ENCODE measurements at places on chromosomes 2 and 18.
A peak's percentile ranks its signal among the peaks of the same experiment; 100 is the strongest.

DNA sequence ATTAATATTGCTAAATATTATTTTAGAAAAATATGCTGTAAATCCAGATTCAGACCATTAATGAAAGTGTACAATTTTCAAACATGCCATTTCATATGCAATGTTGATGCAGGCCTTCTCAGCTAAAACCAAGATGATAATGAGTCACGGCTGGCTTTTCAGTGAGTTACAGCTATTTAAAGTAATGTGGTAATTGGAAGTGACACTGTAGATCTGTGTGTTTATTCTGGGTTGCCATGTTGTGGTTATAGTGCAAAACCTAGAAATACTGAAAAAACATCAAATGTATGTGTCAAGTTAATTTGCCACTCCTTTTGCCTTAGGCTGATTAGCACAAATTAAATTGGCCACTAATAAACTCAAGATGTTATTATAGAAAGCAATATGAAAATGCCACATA lies 506.6 kb downstream of the ERBB4 start:
- DNase-seq, result no peak

GRCh38 chr2:198322275-198322674 lies 517.9 kb downstream of the PLCL1 start:
- no peak for DNase-seq

DNA sequence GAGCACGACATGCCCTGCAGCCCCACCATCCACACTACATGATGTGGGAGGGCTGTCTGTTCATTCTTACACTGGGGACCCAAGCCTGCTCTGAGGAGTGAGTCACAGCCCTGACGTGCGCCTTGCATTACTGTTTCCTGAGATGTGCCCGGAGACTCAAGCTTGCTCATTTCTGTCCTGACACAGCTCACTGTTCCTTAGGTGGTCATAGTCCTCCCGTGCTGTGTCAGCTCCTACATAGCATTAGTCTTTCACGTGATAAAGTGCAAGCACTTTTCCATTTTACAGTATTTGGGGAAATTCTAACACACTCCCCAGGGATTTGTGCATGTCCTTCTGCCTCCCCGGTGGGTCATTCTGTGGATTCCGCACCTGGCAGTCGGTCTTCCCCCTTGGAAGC lies 46.2 kb upstream of the TRIM43B start:
- no peak for DNase-seq

DNA sequence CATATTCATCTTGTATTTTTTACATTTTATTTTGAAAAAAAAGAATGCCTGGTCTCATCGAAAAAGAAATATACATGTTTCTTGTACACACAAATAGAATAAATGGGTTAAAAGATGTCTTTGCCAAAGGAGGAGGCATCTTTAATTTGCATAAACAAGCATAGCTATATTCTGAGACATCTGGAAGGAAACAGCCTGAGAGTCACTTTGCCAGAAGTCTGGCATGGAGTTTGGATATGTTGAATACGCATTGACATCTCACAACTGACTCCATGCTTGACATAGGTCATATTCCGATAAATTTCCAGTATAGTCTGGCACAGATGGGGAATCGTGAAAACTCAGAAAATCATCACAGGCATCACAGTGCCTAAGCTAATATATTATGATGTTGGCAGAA lies 1317.5 kb upstream of the CELF4 start:
- DNase-seq, result no peak

DNA sequence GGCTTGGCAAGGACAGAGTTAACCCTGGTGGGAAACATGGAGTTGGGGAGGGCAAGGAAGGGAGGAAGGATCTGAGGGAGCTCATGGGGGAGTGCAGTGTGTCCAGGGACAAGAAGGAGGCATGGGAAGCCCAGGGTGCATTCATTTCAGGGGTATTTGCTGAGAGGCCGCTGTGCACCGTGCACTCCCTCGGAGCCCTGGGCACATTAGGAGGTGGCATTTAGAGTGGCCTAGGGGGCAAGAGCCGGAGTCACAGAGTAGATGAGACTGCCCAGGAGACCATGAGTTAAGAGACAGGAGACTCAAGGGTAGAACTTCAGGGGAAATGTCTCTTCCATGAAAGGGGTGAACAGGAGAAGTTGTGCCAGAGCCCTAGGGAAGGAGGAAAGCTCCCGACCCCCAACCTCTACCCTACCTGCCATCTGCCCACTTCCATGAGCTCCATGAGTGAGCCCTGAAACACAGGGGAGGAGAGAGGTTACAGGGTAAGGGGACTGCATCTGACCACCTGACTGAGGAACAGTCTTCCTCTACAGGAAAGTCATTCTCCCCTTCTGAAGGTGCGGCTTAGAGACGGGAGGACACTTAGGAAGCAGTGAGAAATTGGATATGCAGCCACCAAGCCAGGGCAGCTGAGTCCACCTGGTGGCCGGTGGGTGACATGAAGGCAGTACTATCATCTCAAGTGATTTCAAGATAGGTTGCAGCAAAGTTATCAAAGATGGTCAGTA lies 58.5 kb upstream of the COPS8 start:
- peak; percentile 37 for DNase-seq

DNA sequence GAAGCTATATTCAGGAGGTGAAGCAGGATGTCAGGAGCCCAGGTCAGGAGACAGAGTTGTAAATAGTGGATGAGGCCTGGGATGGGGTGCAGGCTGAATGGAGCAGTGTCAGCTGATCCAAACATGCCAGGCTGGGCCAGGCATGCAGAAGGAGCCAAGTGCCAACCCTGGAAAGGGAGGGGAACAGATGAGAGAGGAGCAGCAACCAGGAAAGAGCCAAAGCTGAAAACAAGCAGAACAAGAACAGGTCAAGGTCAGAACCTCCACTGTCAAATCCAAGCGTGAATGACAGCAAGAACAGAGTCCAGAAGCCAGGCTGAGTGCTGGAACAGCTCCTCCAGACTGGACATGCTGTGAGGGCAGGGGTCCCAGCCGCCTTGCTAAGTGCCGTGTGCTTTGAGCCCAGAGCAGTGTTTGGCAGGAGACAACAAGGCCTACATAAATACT lies 49.2 kb upstream of the PPP1CB start:
- DNase-seq, result no peak

GRCh38 chr18:36350839-36351469 lies 53.4 kb downstream of the FHOD3 start:
- no peak for DNase-seq

- DNase-seq, result no peak
These were observed 167.5 kb downstream of the AGAP1 start for GRCh38 chr2:235661167-235661937.

- no peak for DNase-seq
These were observed 136.9 kb downstream of the PXDN start for GRCh38 chr2:1607236-1607920.

DNA sequence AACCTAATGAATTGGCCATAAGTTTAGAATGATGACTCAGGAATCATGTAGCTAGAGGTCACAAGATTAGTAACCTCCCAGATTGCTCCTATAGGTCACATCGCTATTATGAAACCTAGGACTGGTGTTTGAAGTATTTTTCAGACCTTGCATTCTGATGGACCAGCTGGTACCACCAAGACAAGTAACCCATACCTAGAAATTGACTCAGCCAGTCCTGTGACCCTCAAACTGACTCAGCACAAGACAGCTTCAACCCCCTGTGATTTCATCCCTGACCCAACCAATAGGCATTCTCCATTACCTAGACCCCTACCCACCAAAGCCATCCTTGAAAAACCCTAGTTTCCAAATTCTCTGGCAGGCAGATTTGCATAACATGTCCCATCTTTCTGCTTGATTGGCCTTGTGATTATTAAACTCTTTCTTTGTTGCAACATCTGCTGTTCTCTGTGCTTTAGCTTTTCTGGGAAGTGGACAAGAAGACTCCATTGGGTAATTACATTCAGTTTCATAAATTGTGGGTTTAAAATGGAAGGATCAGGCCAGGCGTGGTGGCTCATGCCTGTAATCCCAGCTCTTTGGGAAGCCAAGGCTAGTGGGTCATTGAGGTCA lies 254.9 kb downstream of the IRS1 start:
- DNase-seq, result no peak

GRCh38 chr2:157957596-157957995 lies 81.5 kb upstream of the ACVR1 start:
- no peak for DNase-seq

DNA sequence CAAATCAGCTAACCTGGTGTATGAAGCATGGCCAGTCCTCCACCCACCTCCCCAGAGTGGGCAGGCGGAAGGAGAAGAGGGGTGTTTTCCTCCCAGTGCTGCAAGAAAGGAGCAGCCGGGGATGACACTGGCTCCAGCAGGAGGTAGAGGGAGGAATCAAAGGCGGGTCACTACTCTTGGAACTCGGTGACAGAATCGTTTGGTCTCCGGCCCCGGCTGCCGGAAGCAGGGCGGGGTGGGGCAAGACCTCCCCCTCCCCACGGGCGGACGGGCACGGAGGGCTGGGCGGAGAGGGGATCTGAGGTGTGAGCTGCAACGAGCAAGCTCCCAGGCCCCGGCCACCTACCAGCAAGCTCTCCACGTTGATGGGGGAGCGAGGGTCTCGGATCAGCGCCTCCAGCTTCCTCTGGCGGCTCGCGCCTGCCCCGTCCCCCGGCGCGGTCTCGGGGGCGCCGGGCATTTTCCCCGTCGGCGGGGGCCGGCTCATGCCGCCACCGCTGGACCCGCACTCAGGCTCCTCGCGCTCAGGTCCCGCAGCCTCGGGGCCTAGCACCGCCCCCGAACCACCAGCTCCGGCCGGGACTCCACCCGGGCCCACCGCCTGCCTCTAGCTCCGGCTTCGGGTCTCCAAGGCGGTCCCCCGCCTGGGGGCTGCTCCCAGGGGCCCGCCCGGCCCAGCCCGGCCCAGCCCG lies 640 bp downstream of the ROCK2 start:
- DNase-seq, result peak; percentile 55

GRCh38 chr2:207873794-207874193 lies 104.1 kb upstream of the FZD5 start:
- no peak for DNase-seq

DNA sequence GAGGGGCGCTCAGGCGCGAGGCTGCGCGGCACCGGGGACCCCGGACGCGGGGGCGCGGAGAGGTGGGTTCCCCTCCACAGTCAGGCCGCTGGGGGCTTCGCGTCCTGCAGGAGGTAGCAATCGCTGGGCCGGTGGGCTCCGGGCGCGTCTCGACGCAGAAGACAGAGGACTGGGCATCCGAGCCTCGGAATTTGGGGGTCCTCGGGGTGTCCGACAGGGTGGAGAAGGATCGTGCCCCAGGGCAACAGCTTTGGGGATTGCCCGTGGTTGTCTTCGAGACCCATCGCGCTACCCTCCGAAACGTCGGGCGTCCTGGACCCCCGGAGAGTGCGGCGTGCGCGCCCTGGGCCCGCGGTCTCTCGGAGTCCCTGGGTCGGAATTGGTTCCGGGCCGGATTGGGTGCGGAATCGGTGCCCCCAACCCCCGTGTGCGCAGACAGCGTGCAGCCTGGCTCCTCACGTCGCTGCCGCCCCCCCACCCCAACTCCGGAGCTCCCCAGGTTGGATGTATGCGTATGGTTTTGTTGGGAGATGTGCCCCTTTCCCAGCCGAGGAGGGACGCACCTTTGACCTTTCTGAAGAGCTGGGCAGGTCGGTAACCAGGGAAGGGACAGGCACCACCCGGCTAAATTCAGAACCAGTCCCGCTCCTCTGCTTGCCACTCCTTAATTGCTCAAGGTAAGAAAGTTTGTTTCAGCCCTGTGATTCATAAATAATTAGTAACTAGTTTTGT lies 750 bp downstream of the NPAS2 start:
- no peak for DNase-seq

DNA sequence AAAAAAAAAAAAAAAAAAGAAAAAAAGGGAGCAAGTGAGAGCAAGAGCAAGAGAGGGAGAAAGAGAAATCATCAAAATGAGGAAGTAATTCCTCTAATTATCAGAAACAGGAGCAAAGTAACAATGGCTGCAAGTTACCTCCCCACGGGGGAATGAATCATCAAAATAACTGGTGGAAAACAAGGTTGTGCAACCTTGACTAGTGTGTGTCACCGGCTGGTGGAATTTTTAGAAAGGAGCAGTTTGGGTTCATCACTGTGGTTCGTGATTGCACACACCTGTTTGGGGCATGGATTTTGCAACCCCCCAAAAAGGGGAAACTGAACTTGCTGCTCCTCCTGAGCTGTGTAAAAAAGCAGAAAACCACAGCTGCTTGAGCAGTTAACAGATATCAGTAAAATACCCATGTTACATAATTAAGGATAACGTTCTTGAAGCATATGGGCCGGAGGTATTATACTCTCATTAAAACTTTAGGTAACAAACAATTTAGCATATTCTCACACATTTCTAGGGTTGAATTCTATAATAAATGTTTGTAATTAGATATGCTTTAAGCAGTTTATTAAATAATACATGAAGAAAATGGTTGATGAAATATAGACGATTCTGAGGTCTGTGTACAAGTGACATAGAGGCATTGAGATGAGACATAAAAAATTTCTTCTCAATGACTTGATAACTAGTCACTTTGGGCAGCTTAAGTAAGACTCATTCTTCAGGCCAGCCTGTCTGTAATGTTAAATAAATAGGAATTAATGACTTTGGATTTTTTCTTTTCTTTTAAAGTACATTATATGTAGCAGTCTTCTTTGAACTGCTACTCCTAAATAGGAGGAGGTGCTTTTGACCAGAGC lies 184.2 kb upstream of the ZEB2 start:
- no peak for DNase-seq

- DNase-seq, result no peak
These were observed 1043.9 kb upstream of the POU3F3 start for GRCh38 chr2:103809941-103810441.

DNA sequence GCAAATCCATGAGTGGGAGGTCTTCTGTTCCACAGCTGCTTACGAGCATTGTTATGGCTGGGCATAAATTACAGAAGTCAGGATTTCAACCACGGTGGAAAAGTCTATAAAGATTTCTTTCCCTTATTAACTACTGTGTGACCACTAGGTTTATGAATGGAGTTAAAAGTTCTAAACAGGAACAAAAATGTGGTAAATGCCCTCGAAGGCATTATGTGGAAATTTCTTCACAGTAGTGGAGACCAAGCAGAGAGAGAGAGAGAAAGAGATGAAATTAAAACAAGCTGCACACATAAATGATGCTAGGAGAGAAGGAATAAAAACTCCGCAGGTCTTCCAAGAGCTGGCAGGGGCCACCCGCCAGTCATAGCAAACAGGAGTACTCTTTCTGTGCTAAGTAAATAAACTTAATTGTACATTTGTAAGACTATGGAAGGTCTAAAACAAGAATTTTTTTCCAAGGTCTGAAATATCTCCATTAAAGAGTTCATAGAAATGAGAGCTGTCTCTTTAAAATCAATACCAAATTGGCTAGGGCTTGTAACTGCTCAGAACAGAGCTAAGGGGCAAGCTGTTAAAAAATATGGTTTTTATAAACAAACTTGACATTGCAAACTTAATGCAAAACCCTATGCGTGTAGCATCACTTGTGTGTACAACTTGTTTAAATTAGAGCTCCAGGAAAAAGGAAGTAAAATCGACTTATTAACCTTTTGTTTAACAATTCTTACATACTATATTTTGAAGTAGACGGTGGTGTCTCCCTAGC lies 438.2 kb downstream of the MEIS1 start:
- DNase-seq, result no peak

- DNase-seq, result no peak
These were observed 1.8 kb upstream of the ABCA12 start for GRCh38 chr2:215140166-215140707.

- DNase-seq, result no peak
These were observed 59.5 kb downstream of the TDRD15 start for GRCh38 chr2:21183306-21183705.

GRCh38 chr2:36618381-36618780 lies 20.4 kb upstream of the FEZ2 start:
- DNase-seq, result no peak

Measured in SHP77 treated with DMSO at 0.1 percent for 48 hours (cell line).